ENCODE measurements at places on chromosomes 6 and 20.

DNA sequence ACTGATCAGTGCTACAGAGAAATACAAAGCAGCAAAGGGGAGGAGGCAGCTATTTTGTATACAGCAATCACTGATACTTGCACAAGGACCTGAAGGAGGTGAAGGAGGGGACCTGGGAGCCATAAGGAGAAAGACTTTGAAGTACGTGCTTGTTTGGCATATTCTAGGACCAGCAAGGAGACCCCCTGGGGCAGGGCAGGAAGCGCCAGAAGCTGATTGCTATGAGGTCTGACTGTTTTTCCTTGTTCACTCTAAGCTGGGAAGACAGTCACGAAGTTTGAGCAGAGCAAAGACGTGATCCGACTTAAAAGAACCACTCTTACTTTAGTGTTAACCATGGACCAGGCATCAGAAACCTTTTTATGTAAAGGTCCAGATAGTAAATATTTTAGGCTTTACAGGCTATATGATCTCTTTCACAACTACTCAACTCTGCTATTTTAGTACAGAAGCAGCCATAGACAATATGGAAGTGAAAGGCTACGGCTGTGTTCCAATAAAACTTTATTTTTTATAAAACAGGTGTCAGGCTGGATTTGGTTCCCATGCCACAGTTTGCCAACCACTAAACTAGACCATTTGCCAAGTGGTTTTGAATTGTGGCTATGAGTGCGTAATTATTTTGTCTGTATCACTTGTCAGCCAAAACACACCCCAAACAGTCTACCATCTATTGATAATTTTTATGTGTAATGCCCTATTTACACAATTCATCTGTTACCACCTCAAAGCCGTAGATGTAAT is 217.9 kb downstream of the PRL start:
- no peak for DNase-seq

DNA sequence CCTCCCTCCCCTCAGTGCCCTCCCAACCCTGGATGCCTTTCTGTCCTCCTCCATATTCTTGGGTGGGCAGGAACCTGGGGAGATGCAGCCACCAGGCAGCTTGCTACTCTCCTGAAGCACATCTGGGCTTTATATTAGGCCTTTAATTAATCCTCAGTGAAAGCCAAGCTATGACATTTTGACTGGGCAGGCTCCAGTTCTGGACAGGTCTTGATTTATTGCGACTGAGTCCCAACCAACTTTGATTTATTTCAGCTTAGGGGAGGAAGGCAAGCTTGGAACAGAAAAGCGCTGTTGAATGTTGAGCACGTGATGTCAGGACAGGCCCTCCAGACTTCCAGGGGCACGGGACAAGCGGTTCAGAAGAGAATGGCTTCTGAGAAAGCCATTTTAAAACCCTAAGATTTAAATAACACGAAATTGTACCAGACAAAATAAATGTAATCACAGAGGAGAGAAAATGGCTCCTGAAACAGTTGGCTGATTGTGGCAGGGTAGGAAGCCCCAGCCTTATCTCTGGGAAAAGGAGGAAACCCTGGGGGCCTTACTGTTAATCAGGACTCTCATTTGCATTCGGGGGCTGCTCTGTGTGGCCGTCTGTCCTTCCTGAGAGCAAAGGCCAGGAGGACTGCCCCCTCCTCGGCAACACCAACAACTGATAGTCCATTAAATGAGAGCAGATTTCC is 294.2 kb downstream of the FOXC1 start:
- DNase-seq = no peak

DNA sequence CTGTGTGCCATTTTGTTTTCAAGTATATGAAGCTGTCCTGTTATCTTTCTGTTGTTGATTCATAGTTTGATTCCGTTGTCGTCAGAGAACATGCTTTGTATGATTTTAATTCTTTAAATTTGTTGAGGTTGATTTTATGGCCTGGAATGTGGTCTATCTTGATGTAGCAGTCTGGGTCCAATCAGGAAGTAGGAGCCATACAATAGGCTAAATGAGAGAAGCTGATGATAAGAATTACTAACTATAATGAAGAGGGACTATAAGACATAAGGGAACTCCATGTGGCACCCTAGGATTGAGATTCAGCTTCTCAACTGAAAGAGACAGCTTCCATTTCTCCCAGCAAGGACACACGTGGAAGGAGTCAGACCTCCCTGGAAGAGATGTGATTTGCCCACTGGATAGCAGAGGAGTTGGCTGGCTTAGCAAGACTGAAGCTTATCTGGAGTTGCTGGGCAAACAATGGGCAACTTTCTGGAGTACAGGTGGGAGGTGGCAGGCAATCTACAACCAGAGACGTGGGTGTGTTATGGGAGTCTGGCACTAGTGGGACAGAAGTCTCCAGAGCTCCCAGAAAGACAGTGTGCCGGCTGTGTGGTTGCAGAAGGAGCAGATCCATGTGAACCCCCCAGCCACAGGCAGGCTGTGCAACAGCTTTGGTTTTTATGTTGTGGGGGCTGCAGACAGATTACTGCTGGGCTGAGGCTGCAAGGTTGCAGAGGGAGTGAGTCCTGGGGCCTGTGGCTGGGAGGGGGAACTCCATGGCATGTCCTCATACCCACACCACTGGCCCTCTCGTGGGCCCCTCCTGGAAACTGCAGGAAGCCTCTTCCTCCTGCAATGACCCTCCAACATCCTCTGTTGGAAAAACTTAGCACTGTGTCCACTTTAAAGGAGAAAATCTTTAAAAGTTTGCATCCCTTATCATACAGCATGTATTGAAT is 7.1 kb downstream of the ZNF831 start:
- DNase-seq = no peak

DNA sequence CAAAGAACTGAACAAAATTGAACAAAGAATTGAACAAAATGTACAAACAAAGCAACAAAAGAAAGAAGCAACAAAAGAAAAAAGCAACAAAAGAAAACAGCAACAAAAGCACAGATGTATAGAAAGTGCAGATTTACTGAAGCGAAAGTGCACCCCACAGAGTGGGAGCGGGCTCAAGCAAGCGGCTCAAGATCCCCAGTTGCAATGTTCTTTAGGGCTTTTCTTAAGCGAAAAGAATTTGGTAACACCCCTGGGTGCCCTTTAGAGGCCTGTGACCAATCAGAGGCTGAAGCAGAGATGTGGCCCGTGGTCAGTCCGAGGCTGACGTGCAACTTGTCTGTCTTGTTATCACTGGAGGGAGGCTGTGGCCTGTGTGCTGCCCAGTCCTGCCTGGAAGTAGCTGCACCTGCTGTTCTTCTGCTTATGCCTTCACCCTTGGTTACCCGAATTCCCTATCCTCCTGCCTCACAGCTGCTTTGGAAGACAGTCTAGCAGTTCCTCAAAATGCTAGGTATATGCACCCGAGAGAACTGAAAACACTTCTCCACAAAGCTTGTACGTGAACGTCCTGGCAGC is 13.2 kb upstream of the KIF25 start:
- no peak for DNase-seq

Measured in D721Med (cell line).